ENCODE measurements at places on chromosomes 1 and 21.

DNA sequence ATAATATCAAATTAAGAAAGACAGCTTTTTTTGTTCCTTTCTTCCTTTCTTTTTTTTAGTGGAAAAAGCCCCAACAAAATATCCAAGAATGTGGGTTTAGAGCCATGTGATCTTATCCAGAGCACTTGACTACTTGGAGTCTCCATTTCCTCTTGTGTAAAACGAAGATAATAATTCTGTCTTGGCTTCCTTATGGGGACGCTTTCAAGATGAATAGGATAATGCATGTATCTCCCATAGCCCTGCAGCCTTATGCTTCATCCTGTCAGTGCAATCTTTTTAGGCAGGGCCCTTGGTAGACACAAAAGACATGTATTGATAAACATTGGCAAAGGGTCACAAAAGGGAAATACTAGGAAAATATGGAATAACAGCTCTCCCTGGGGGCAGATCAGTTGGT lies 34.8 kb downstream of the ZBTB18 start:
- no peak for DNase-seq

GRCh38 chr1:99266726-99267125 lies 2.4 kb downstream of the PLPPR4 start:
- no peak for DNase-seq

GRCh38 chr1:233261206-233261605 lies 34.3 kb downstream of the PCNX2 start:
- DNase-seq, result no peak

GRCh38 chr21:32279377-32279680 lies 480 bp upstream of the MIS18A start:
- DNase-seq, result no peak

GRCh38 chr1:156435545-156436140 lies 64.9 kb downstream of the MEF2D start:
- no peak for DNase-seq

- no peak for DNase-seq
Measured at GRCh38 chr1:193654951-193655735, 468.7 kb upstream of the B3GALT2 start.

Data from 8988T (cell line).